ENCODE measurements at places on chromosomes 12 and 14.

DNA sequence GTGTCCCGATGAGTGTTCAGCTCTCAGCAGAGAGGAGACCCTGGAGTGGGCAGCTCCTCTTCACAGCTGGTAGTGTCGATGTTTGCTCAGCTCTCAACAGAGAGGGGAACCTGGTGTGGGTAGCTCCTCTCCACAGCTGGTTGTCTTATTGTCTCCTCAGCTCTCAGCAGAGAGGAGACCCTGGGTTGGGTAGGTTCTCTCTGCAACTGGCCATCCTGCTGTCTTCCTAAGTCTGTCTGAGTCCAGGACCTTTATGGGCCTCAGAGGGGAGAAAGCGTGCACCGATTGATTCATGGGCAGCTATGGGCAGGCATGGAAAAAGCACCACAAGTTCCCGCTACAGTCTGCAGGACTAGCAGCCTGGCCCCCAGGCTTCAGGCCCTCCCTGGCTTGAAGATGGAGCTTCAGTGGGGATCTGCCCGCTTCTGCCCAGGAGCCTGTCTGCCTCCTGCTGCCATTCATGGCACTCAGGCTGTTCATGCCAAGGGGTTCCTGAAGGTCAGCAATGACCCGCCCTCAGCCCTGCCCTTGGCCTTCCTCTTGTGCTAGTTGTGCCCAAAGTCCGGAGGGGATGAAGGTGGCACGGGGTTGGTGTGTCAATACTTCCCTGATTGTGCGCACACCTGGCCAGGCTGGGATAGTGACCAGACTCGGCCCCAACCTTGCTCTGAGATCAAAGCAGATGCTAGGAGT lies 224.2 kb downstream of the KCNC2 start:
- no peak for DNase-seq

DNA sequence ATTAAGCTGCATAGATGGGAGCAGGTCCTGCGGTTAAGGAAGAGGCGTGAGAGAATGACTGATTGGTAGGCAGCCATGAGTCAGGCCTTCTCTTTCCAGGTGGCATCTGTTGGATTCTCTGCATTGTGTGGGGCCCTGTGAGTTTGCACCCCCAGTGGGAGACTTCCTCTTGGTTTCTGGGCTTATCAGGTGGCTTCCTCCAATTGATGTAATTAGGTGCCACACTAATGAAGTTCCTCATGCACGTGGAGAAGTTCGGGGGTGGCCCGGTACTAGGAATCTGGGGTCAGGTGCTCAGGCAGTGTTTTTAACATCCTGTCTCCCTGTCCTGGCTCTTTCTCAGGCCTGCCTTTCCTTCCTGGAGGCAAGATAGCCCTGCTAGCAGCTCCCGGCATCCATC lies 765.1 kb upstream of the TMEM132C start:
- DNase-seq: no peak

DNA sequence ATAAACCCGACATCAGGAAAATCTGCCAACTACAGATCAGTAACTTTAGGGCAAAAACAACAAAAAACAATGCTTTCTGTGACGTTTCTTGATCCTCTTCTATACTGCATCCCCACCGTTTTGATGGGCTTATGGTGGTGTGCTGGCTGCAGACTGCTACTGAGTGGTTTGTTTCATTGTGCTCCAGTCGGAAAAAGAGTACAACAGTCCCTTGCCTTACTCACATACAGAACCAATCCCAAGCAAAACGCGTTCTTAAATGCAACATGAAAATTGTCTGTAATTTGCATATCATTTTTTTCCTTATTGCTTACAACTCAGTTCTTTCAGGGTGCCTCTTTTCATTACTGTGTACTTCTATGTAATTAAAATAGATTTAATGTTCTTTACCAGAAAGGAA lies 2.3 kb downstream of the ETV6 start:
- no peak for DNase-seq

DNA sequence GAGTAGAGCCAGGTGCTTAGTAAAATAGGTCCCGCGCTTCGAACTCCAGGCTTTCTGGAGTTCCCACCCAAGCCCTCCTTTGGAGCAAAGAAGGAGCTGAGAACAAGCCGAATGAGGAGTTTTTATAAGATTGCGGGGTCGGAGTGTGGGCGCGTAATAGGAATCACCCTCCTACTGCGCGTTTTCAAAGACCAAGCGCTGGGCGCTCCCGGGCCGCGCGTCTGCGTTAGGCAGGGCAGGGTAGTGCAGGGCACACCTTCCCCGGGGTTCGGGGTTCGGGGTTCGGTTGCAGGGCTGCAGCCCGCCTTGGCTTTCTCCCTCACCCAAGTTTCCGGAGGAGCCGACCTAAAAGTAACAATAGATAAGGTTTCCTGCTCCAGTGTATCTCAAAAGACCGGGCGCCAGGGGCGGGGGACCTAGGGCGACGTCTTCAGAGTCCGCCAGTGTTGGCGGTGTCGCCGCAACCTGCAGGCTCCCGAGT lies 3.6 kb downstream of the SSTR1 start:
- no peak for DNase-seq

- no peak for DNase-seq
Observed at GRCh38 chr14:35366521-35366976, 38.0 kb downstream of the NFKBIA start.

DNA sequence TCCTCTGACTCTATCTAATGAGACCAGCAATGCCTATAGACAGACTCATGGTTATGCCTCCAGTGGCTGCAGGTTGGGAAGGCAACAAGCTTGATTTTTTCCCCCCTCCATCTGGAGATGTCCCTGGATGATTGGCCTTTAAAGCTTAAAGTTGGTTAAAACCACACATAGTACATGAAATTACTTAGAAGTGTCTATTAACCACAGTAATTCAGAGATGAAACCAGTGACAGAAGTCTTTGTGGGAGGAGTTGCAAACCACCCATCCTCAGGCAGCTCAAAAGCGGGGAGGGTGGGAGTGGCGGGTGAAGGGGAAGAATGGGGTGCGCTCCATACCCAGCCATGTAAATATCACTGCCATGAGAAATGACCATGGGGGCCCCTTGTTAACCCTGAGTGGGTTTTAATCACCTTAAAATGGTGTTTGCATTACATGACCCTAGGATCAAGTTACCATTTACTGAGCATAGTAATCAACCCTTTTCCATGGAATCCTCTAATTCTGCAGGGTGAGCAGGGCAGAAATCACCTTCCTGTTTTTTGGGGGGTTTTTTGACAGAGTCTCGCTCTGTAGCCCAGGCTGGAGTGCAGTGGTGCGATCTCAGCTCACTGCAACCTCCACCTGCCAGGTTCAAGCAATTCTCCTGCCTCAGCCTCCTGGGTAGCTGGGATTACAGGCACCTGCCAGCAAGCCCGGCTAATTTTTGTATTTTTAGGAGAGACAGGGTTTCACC lies 133.5 kb downstream of the FOXN3 start:
- DNase-seq: no peak

DNA sequence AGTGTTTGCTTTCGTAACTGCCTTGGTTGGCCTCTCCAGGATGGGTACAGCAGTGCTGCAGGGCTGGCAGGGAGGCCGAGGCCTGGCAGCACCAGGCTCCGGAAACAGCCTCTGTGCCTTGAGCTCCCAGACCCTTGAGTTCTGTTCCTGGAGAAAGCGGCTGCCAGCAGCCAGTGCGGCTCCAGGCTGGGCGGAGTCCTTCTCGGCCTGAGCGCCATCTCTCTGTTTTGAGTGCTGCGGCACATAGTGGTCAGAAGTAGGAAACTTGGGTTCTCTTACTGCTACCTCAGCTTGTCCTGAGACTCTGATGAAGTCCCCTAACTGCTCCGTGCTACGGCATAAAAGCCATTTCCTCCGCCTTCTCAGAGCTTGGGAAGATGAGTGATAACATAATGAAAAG lies 65.9 kb downstream of the KCNA1 start:
- DNase-seq: no peak

DNA sequence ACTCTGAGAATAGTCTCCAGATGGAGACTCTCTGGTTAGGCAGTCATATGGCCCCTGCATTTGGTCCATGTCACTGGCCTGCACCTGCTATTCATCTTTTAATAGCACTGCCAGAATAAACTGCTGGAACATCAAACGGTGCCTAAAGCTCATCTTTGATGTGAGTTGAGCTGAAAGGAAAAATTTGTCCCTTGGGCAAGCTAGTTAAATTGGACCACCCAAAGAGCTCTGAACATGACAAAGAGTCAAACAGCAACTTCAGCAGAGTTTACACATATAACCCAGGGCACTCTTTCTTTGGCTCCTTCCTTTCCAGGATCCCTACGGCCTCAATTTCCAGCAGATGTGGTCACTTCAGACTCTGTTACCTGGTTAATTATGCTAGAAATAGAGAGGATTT lies 269.9 kb downstream of the RPL10L start:
- DNase-seq: peak; percentile 16

GRCh38 chr14:99508896-99509629 lies 27.9 kb downstream of the CCNK start:
- DNase-seq: no peak

DNA sequence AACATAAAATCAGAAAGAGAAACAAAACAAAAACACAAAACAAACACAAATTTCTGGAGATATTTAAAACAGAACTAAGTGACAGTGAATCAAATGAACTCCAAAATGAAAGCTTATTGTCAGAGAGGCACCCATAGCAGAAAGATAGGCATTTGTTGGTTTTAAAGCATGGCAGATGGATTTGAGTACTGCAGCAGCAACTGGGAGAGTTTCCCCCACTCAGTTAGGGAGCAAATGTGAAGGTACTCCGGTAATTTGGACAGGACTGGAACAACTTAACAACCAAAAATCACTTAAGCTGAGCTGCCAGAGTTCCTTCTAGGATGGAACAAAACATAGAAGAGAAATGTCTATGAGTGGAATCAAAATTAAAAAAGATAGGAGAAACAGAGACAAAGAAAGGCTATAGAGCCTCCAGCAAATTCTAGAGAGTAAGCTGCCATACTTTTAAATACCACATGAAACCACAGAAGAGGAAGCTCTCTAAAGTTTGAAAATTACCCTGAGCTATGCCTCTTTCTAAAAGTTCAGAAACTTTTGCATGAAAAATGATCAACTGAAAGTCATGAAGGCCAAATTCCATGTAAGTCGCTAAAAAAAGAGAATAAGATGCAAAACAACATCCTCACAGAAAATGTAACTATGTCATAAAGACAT lies 1248.3 kb upstream of the USP15 start:
- DNase-seq: no peak

DNA sequence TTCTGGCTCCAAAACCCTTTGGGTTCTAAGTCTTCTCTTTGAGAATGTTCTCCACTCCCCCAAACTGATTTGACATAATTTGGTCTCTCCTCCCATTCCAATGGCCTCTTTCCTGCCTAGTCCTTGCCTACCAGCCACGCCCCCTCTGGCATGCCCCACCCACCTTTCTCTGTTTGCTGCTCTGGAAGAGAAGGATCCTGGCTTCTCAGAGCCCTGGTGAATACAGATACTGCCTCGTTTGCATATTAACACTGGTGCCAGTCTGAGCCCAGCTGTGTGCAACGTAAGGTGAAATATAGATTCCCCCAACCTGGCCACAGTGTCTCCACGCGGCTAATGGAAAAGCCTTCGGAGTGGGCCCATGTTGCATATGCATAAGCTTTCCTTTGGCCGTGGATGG lies 79.7 kb downstream of the PAPOLA start:
- no peak for DNase-seq

DNA sequence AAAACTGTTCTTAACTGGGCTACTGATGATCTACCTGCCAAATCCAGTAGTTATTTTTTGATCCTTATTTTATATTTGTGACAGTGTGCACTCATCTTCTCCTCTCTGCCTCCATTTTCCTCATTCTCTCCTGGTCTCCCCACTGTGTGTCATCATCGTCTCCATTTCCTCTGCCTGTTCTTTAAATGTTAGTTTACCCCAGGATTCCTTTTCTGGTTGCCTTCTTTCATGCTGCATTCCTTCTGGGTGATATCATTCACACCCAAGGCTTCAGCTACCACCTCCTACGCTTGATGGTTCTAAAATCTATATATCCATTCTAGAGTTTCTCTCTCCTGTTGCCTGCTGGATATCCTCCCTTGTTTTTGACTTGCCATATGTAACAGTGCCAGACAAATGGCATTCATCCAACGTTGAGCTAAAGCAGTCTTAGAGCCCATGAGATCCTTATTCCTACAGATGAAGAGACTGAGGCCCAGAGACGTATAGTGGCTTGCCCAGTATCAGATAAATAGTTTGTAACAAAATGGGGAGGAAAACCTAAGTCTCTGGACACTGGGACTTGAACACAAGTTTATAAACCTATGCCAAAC lies 109.5 kb downstream of the DIP2B start:
- no peak for DNase-seq

DNA sequence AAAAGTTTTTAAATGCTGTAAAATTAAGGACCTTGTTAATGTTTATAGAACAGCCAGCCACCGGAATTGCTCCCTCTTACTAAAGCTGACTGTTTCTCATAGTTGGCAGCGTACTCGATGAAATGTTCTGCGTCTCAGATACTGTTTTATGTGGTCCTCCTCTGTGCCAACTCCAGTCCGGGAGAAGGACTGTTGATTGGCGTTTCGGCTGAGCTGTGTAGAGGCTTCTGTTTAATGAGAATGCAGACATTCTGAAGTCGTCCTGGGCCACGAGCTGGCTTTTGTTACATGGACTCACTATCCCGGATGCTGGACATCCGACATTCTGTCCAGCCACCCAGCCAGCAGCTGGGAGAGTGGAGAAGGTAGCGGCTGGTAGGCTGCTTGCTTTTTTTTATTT lies 75.4 kb downstream of the WDR20 start:
- no peak for DNase-seq

DNA sequence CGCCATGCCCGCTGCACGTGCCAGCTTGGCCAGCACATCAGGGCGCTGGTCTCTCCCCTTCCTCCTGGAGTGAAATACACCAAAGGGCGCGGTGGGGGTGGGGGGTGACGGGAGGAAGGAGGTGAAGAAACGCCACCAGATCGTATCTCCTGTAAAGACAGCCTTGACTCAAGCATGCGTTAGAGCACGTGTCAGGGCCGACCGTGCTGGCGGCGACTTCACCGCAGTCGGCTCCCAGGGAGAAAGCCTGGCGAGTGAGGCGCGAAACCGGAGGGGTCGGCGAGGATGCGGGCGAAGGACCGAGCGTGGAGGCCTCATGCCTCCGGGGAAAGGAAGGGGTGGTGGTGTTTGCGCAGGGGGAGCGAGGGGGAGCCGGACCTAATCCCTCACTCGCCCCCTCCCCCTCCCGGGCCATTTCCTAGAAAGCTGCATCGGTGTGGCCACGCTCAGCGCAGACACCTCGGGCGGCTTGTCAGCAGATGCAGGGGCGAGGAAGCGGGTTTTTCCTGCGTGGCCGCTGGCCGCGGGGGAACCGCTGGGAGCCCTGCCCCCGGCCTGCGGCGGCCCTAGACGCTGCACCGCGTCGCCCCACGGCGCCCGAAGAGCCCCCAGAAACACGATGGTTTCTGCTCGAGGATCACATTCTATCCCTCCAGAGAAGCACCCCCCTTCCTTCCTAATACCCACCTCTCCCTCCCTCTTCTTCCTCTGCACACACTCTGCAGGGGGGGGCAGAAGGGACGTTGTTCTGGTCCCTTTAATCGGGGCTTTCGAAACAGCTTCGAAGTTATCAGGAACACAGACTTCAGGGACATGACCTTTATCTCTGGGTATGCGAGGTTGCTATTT lies 914 bp upstream of the CCND2 start:
- DNase-seq: no peak

DNA sequence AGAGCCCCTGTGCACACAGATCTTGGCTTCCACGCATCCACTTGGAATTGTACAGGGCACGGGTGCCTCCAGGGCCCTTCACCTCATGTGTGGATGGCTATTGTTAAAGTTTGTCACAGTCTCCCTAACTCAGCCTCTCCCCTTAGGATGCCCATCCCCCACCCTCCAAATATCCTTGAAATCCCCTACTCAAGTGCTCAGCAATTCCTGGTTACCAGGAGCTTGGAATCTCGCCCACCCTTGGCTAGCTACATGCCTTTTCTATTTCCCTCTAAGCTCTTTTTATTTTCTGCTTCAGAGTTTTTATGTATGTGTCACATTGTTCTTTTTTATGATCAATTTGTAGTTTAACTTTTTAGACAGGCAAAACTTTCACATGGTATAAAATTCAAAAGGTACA lies 13.0 kb upstream of the NR1H4 start:
- DNase-seq: no peak

Measured in iPS DF 6.9 (cell line).